NCI-H1048 (cell line): ENCODE measurements at places on chromosomes 5 and 9.

DNA sequence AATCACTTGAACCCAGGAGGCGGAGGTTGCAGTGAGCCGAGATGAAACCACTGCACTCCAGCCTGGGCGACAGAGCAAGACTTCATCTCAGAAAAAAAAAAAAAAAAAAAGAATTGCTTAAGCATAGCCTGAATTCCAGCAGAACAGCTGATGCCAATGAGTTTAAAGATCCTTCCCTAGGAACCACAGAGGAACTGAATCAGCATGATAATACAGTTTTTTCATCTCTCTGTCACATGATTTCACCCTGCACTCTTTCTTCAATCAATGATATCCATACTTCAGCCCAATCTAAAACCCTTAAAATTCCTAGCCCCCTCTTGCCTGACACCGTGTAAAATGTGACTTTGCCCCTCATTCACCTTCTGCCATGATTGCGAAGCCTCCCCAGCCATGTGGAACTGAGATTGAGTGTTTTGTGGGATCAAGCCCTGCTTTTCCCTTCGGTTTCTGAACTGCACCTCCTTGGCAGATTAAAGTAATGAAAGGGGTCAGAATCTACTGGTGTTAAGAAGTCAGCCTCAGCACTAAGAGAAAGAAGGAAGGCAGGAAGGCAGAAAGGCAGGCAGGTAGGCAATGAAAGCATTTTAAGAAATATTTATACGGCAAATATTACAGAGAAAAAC, 20.9 kb upstream of the DMXL1 start:
- DNase-seq: no peak

DNA sequence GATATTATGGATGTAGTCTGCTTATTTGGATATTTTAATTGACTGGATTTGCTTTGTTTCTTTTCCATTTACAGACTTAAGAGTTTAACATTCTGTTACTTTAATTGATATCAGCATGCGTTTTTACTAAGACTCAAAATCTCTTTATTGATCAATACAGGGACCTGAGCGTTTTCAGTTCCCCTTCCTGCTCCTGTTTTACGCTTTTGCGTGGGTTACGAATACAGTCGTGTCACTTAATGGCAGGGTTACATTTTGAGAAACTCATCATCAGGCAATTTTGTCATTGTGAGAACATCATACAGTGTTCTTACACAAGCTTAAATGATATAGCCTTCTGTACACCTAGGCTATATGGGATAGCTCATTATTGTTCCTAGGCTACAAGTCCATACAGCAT, 65.2 kb downstream of the PBX3 start:
- DNase-seq: no peak

- DNase-seq: no peak
Observed at GRCh38 chr5:78586251-78586650, 62.3 kb downstream of the LHFPL2 start.

DNA sequence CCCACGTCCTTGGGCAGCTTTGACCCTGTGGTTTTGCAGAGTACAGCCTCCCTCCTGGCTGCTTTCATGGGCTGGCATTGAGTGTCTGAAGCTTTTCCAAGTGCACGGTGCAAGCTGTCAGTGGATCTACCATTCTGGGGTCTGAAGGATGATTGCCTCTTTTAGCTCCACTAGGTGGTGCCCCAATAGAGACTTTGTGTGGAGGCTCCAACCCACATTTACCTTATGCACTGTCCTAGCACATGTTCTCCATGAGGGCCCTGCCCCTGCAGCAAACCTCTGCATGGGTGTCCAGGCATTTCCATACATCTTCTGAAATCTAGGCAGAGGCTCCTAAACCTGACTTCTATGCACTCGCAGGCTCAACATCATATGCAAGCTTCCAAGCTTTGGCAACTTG, 644.2 kb upstream of the CDH9 start:
- DNase-seq: no peak

GRCh38 chr5:56725711-56726411, 89.5 kb upstream of the MAP3K1 start:
- peak; percentile 3 for DNase-seq

DNA sequence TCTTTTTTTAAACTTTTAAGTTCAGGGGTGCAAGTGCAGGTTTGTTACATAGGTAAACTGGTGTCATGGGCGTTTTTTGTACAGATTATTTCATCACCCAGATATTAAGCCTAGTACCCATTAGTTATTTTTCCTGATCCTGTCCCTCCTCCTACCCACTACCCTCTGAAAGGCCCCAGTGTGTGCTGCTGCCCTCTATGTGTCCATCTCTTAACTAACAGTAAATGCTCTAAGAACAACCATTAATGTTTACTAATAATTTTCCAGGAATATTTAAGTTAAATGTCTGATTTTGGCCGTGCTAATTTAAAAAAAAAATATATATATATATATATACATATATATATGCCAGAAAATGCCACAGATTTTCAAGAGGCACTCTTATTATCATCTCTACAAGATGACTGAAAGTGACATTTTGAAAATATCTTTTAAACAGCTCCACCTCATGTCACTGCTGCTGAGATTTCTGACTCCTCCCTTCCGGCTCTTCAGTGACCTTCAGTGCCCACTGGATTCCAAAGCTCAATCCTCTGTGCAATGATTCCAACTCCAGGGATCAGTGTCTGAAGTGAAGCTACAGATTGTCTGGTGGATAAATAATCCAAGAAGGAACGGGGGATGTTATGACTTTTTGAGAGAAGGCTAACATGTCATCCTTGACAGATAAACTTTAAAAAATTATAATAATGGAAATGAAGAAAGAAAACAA, 46.7 kb upstream of the HNRNPA0 start:
- DNase-seq: no peak

GRCh38 chr9:7640231-7640630, 159.3 kb downstream of the DMAC1 start:
- DNase-seq: no peak

- no peak for DNase-seq
Observed at GRCh38 chr9:121598167-121598964, 53.1 kb upstream of the DAB2IP start.

GRCh38 chr9:127032256-127032655, 90.2 kb downstream of the ANGPTL2 start:
- no peak for DNase-seq
